ENCODE measurements at places on chromosomes 2 and 18. TPM values are rescaled to one million over a fixed set of nuclear protein-coding genes. Genes with fewer than 3 reads are reported as not detected.

Gene RFX8
- not detected for total RNA-seq

Gene PARD6G
- total RNA-seq: 1.8 TPM

Gene RASGRP3
- total RNA-seq: 5.8 TPM

Gene SCRN3
- 15.8 TPM for total RNA-seq

GRCh38 chr18:28120828-28121515 lies 56.0 kb downstream of the CDH2 start:
- DNase-seq: no peak

DNA sequence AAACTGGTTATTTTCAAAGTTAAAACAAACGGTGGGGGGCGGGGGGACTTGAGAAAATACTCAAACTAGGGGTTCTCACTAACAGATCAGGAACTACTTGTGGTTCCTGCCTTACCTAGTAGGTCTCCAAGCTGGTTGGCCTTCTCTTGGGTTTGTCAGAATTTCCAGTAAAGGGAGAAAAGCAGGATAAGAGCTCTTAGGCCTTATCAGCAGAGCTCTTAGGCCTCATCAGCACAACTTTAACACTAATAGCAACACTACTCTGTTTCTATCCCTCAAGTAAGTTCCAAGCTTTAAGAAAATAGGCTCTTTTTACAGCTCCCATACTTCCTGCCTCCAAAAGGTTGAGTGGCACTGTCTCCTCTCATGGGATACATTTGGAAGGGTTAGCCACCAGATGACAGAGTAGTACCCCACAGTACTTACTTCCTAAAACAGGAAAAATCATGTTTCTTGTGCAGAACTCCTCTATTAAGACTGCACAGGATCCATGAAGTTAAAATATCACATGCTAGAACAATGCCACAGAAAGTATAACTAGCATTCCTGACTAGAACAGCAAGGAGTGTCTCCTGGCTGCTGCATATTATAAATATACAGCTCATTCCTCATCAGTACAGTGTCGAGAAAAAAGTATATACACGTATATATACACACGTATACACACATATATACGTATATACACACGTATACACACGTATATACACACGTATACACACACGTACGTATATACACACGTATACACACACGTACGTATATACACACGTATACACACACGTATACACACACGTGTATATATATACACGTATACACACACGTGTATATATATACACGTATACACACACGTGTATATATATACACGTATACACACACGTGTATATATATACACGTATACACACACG lies 6.1 kb downstream of the FBXO11 start:
- no peak for DNase-seq

GRCh38 chr2:101675512-101675911 lies 22.0 kb upstream of the MAP4K4 start:
- DNase-seq: no peak

DNA sequence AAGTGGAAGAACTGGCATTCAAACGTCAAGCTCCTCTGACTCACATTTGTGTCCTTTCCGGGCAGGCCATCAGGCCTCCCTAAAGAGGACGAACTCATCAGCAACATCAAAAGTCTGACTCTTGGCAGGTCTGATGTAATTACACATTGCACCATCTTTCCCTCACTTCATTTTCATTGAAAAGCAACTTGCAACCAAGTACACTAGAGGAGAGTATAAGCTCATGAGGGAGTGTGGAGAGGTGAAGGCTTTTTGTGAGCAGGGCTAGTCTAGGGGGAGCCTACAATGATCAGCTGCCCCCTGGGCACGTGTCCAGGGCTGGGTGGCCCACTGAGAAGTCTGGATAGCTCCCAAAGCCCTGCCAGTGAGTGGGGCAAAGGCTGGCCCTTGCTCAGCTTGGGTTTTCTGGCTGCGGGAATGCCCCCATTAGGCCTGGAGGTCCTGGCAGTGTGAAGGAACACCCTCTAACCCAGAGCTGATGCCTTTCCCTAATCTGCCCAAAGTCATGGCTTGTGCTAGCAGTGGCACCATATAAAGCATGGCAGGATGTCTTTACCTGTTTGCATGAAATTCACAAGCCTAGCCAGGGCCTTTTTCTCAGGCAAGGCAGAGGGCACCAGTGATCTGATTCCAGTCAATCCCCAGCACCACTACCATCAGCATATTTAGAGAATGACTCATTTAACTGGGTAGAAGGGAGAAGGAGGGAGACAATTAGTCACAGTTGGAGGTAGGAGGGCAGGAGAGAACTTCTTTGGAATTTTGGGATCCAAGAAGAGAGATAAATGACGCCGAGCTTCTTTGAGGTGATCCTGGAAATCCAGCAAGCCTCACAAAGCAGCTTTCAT lies 8.5 kb upstream of the DAW1 start:
- DNase-seq: no peak

Gene FEV
- not detected for total RNA-seq

GRCh38 chr2:35063836-35064235 lies 1291.7 kb upstream of the CRIM1 start:
- DNase-seq: no peak

GRCh38 chr2:69744456-69744855 lies 2.5 kb downstream of the ANXA4 start:
- DNase-seq: no peak

DNA sequence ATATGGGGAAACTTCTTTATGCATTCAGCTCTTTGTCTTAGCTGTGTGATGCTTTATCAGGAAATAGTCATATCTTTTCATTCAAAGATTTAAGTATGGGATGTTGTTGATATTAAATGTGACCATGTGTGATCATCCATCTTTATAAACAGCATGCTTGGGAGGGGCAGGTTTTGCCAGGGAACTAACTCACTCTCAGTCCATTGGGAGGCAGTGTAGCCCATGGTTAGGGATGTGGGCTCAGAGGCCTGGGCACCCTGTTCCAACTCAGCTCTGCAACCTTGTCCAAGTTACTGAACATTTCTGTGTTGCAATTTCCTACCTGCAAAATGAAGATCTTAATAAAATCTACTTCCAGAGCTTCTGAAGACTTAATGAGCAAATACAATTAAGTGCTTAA lies 92.0 kb upstream of the BCL2L11 start:
- no peak for DNase-seq

DNA sequence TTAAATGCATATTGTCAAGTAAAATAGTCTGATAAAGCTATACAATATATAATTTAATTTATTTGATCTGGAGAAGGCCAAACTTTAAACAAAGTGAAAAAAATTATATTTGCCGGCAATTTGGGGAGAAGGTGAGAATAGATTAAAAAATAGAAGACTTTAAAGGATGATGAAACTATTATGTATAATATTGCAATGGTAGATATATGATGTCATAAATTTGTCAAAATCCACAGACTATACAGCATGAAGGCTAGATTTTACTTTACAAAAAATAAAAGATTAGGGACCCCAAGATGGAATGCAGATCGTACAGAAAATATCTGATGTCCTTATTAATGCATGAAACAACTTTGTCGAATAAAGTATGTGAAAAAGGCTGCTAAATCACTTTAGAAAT lies 67.3 kb upstream of the MAL start:
- DNase-seq: no peak

GRCh38 chr2:190360561-190360960 lies 17.2 kb downstream of the INPP1 start:
- DNase-seq: no peak

DNA sequence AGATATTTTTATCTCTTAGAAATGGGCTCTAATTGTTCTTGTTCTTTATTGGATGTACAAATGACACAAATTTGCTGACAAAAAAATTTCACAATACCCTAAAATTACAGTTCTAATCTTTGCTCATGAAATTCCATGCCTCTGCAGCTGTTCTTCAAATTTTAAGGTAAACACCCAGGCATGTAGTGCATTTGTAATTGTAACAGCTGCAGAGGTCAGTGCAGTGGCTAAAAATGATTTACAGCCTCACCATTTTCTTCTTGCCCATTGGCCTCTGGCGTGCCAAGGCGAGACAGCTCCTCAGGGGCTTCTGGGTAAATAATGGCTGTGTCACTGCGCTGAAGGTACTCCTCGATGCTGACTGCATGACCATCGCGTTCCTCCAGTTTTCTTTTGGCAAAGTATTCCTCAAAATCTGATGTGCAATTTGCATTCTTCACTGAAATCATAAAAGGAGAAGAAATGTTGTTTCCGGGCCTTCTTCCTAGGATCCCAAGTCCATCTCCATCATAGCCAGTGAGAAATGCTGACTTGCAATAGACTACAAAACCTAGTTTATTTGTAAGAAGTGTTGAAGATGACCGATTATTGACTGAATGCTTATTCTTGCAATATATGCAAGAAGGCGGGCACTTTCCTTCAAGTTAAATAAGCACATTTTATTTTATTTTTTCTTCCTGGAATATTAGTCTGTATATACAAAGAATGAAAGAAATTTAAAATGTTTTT lies 115.2 kb downstream of the ZEB2 start:
- DNase-seq: no peak

Gene AOX1
- total RNA-seq: 1,747 TPM

GRCh38 chr2:239378918-239379640 lies 21.7 kb downstream of the HDAC4 start:
- DNase-seq: peak; percentile 47

DNA sequence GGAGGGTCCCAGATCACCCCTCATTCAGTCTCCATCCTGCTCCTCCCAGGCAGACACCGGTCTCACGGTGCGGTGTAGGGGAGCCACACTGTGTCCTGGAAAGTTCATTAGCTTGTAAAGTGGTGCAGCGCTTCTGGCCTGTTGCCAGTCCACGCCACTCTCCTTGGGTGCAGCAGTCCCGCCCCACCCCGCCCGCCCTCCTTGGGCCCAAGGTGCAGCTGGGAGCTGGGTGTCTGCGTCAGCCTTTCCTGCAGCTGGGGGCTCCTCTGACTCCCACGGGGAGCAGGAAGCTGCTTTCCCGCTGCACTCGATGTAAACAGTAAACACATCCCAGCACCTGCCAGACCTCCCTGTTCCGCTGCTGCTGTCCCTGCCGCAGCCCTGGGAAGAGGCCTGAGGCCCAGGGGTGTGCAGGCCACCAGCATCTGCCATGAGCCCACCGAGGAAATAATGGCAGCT lies 53.8 kb upstream of the ASB18 start:
- DNase-seq: peak; percentile 23

Gene GPR35
- 0.71 TPM for total RNA-seq

DNA sequence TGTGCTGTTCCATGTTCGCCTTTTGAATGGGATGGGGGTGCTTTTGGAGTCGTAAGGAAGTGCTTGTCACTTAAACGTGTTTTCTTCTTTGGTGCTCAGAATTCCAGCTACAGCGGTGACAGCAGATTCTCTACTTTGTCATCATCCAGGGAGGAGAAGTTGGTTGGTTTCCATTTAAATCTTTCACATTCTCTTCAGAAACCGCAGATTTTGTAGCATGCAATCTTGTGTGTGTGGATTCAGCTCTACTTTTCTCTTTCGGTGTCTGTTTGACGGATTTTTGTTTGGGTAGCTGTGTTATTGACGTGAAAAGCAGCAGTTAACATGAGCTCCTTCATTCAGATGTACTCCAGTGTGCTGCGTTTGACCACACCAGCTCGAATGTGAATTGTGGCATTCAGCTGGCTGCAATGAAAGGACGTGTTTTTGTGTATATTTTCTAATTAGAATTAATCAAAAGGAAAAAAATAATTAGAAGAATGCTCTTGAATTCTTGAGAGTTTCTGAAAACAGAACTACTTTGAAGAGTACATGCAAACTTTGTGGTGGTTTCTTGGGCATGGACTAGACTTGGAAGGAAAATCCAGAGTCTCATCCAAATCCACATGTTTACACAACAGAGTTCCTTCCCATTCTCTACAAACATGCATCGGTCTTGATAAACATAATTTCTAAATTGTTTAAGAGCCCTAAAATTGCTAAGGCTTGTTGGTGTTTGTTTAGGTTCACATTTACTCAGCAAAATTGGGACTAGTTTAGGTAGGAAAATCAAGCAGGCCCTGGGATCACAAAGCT lies 68.7 kb upstream of the RBM44 start:
- no peak for DNase-seq

GRCh38 chr2:116935097-116935814 lies 879.2 kb upstream of the DDX18 start:
- DNase-seq: no peak

GRCh38 chr2:114022360-114023085 lies 132.6 kb downstream of the ACTR3 start:
- no peak for DNase-seq

- no peak for DNase-seq
Observed at GRCh38 chr2:55609938-55610578, 7.4 kb downstream of the PPP4R3B start.

GRCh38 chr18:27994571-27994970 lies 182.4 kb downstream of the CDH2 start:
- DNase-seq: no peak

- DNase-seq: no peak
Observed at GRCh38 chr18:32771871-32772580, 797 bp downstream of the KLHL14 start.

GRCh38 chr18:41674506-41674905 lies 280.5 kb upstream of the PIK3C3 start:
- no peak for DNase-seq

- DNase-seq: no peak
Observed at GRCh38 chr2:223545830-223546229, 56.3 kb downstream of the SCG2 start.

DNA sequence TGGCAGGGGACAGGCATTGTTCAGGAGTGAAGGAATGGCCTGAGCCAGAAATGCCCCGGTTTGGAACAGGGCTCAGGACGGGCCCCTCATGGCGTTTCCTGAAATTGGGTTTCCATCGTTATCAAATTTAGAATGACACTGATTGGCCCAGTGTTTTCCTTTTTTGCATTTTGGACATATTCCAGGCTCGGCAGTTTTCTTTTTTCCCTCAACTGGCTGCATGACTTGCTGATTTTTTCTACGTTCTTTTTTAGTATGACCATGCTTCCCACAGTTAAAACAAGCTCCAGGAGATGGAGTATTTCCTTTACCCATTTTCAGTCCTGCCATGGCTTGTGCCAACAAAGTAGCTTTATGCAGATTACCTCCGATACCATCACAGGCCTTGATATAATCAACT lies 20.4 kb upstream of the LYG2 start:
- DNase-seq: no peak

GRCh38 chr18:64474255-64474654 lies 325.4 kb upstream of the LINC00305 start:
- no peak for DNase-seq

Gene CNGA3
- not detected for total RNA-seq

Gene LRRFIP1
- 48.1 TPM for total RNA-seq

Gene PFN4
- total RNA-seq: not detected

DNA sequence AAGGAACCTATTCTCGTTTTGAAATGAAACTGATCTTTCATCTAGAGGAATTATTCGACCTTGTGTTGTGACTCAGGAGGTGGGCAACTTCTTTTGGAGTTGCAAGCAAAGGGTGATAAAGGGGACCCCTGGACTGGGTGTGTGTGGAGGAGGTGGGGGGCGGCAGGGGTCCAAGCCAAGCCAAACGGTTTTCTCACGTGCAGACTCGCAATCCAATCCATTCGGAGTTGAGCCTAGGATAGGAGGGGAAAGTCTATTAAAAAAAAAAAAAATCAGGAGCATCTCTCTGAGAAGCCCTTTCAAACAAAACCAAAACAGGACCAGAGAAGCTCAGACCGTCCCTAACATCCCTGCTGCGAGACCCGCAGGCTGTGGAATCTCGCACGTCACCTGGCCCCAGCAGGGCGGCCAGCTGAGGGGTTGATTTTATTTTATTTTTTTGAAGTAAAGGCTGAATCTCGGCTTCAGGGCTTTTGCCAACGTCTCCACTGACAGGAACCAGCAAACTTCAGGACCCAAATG lies 3.7 kb upstream of the ZEB2 start:
- no peak for DNase-seq

Gene LRATD1
- 3.8 TPM for total RNA-seq
